ENCODE measurements at places on chromosomes 16 and 17. TPM values are rescaled to one million over a fixed set of nuclear protein-coding genes. Genes with fewer than 3 reads are reported as not detected.

The AIPL1 gene
- total RNA-seq, result not detected

The SLC35G6 gene
- total RNA-seq, result not detected

The C17orf75 gene
- 14.1 TPM for total RNA-seq

The RAD51C gene
- 37.0 TPM for total RNA-seq

The KRT17 gene
- not detected for total RNA-seq

The NOTUM gene
- not detected for total RNA-seq

The ABCA8 gene
- total RNA-seq, result 14.7 TPM

The OTOA gene
- total RNA-seq, result 0.32 TPM

The ADORA2B gene
- 41.4 TPM for total RNA-seq

The DNAI2 gene
- not detected for total RNA-seq
